ENCODE measurements at places on chromosomes 6 and 20.

DNA sequence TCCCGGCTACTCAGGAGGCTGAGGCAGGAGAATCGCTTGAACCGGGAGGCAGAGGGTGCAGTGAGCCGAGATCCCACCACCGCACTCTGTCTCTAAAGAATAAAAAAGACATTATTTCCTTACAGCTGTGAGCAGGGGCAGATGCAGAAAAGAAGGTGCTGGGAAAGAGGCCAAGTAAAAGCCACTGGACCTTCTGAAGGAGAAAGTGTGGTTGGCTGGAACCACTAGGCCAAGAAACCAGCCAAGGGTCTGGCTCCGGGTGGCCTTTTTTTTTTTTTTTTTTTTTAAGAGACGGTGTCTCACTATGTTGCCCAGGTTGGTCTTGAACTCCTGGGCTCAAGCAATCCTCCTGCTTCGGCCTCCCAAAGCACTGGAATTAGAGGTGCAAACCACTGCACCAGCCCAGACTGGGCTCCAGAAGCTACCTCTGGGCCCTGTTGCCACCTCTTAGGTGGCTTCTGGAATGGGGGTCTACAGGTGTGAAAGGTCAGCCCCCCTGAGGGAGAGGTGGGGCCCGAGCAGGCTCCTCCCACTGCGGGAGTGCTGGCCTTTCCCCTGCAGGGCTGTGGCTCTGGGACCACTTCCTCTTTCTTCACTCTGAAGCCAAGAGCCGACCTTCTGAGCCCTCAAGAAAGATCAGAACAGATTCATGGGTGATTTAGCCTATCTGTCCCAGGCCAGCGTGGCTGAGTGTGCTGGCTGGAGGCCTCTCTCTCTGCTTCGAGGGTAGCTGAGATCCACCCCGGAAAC is at the start of gene FGD2:
FGD2 (plus strand) TSS at position 595 of the 750 bp plus-strand sequence. CDS start 163 bp downstream, outside the sequence.
- no peak for DNase-seq

DNA sequence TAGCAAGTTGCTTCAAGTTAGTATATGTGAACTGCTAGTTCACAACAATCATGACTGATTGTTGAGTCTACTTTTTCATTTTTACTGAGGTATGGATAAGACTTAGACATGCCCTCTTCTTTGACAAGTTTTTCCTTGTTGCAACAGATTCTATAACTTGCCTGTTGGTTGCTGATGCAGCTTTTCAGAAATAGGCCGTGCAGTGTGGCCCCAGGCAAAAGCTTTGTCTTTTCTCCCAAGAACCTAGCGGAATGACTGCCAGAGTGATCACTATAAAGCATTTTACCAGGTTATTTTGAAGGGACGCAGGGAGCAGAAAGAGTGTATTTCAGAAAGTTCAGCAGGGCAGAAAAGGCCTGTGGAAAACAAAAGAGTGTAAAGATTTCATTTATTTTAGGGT is 16.0 kb downstream of the HECA start:
- DNase-seq = no peak

GRCh38 chr6:44965708-44966107 is 362.4 kb upstream of the RUNX2 start:
- DNase-seq = no peak

- no peak for DNase-seq
These were observed 59.2 kb downstream of the PHACTR3 start for GRCh38 chr20:59663513-59664060.

DNA sequence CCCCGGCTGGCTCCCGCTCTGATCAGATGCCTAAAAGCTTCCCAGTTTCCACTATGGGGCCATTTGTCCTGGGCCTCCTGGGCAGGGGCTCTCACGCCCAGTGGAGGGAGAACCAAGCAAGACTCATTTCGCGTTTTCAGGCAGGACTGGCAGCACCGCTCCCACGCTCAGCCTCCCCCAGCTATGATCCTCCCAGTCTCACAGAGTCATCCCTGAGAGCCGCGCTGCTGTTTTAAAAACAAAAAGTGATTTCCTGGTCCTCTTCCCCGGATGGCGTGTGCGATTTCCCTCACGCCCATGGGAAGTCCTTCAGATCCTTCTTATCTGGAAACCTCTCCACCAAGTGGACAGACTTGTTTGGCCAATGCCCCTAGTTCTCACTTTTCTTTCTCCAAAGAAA is at the start of gene ADGRF5:
ADGRF5 (minus strand) TSS at position 208 of the 400 bp plus-strand sequence. CDS start 15,176 bp downstream, outside the sequence.
- DNase-seq = no peak

DNA sequence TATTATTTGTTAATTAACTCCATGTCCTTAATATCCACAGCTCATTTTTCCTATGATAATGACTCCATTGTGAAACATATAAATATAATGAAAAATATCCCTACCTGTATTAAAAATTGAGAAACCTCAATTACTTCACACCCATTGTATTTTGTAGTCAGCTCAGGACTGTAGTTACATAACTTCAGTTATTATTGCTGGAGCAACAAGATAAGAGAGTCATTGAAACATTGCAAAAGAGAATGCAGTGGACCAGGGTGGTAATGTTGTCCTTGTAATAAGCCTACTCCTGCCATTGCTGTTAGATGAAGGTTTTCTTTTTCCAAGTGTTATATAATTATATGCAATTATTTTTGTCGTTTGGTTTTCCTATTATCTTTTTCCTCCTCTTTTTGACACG is 184.4 kb downstream of the PRL start:
- no peak for DNase-seq

- DNase-seq = no peak
These were observed 14.1 kb downstream of the SNX14 start for GRCh38 chr6:85579581-85579980.

Data from Ammon's horn (tissue), 1 donor.